Activated CD8-positive, alpha-beta memory T cell treated with anti-CD3 and anti-CD28 coated beads for 1 hour (primary cell): ENCODE measurements at places on chromosomes 3 and 15.

DNA sequence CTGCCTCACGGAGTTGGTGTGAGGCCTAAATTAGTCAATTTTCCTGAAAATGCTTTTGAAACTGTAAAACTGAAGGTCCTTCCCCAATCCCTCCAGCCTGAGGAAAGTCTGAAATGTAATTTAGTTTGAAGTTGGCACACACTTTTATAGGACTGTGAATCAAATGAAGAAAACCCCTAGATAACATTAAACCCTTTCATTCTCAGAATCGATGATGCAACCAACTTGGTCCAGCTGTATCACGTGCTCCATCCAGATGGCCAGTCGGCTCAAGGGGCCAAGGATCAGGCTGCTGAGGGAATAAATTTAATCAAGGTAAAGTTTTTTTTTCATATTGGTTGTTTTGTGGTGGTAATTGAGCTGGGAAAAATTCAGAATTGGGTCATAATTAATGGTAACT is 11.7 kb downstream of the MRPS22 start:
- no peak for DNase-seq

GRCh38 chr3:94561094-94561493 is 498.2 kb downstream of the NSUN3 start:
- no peak for DNase-seq

GRCh38 chr3:6791161-6791560 is 69.8 kb upstream of the GRM7 start:
- DNase-seq, result no peak

DNA sequence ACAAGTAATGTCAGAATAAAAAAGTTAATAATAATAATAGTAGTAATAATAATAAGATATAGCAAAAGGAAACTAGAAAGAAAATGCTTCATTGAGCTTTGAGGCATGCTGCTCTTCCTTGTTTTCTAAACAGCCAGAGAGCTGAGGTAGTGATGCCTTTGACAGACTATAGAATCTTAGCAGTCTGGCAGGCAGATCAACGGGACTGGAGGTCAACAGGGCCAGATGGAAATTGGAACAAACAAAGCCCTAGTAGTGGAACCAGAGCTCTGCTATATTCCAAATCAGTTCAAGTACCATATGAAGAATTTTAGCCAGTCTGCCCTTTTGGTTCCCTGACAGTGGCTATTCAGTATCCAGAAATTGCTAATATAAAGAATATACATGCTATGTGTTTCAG is 278.6 kb downstream of the NLGN1 start:
- DNase-seq, result no peak

- no peak for DNase-seq
These were observed 28.0 kb upstream of the TEX9 start for GRCh38 chr15:56337084-56337725.

DNA sequence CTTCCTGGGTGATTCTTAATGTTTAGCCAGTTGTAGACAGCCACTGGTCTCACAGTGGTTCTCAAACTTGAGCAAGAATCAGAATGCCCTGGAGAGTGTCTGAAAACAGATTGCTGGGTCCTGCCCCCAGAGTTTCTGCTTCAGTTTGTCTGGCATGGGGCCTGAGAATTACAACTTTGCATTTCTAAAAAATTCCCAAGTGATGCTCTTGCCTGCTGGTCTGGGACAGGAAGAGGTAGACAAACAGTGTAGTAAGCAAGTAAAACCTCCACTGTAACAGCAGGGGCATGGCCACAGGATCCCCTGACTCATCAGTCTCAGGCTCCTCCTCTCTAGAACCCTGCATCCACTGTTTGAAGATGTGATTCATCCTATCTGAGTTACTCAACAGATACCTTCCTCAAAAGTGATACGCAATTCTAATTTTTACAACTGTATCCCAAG is 36.5 kb downstream of the DZIP1L start:
- no peak for DNase-seq

DNA sequence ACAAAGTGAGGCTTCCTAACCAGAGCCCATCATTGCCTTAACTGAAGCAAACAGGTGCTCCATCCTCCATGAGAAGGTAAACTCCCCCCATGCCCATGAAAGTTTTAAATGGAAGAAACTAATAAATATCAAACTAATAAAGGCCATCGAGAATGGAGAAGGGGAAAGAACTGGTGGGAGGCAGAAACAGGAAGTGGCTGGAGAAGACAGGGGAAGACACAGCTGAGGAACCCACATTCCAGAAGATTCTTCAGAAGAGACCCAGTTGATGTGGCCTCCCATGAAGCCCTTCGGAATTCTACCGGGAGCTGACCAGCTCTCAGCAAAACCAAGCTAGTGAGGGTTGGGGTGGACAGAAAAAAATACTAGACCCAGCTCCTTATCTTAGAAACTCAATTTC is 41.6 kb downstream of the SH3BP5 start:
- DNase-seq, result no peak

GRCh38 chr15:66846811-66847210 is 144.8 kb downstream of the SMAD6 start:
- DNase-seq, result no peak

DNA sequence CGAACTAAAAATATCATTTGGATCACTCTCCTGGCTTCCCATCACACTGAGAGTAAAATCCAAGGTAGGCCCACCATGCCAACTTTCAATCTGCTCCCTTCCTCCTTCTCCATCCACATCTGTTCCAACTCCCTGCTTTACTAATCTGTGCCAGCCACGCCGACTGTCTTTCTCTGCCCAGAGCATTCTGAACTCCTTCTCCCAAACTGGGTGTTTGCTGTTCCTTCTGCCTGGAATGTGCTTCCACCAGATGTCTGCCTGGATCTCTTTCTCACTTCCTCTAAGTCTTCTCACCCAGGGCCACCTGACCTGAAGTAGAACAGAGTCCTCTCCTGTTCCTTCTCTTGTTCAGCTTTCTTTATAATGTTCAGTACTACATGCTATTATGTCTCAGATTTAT is 5.6 kb upstream of the ARL8B start:
- no peak for DNase-seq

- no peak for DNase-seq
These were observed 351.2 kb downstream of the RAP2B start for GRCh38 chr3:153513236-153513635.

- no peak for DNase-seq
These were observed 29.6 kb downstream of the SFMBT1 start for GRCh38 chr3:53016236-53016635.

DNA sequence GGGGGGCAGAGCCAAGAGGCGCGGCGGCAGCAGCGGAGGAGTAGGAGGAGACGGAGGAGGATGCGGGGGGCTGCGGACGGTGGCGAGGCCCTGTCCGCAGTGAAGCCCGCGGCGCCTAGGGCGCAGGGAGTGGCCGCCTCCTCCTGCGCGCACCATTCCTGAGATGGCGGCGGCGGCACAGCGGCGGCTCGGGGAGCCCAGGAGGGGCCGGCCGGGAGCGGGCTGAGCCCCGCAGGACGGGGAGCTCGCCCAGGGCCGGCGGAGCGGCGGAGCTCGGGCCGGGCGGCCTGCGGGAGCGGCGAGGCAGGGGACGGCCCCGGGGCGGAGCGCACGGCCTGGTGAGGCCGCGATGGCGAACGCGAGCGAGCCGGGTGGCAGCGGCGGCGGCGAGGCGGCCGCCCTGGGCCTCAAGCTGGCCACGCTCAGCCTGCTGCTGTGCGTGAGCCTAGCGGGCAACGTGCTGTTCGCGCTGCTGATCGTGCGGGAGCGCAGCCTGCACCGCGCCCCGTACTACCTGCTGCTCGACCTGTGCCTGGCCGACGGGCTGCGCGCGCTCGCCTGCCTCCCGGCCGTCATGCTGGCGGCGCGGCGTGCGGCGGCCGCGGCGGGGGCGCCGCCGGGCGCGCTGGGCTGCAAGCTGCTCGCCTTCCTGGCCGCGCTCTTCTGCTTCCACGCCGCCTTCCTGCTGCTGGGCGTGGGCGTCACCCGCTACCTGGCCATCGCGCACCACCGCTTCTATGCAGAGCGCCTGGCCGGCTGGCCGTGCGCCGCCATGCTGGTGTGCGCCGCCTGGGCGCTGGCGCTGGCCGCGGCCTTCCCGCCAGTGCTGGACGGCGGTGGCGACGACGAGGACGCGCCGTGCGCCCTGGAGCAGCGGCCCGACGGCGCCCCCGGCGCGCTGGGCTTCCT is at the start of gene GPR27:
Gene GPR27 (plus strand): TSS at position 155 of the 909 bp plus-strand sequence. CDS start 195 bp downstream, at position 350.
- no peak for DNase-seq

DNA sequence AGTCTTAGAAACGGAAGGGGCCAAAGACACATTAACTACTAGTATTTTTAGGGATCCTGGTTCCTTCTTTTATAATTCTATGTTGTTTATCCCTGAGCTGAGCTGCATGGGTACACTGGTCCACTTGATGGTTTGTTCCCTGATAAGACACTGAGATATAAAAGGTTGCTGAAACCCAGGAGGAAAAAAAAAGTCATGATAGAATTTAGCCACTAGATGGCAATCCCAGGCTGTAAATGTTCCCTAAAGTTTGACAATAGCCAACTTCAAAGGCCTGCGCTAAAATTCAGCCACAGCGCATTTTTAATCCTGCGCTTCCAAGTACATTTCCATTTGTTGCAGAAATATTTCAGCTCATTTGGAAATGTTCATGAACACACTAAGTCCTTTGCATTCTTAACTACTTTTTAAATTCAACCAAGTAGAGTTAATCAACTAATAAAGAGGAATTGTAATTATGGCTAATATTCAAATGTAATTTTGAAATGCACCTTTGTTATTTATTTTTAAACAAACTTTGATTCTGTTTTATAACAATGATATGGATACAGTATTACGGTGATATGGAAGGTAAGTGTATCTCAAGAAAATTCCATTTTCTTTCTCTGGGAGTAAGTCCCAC is 249.3 kb upstream of the FEZF2 start:
- DNase-seq, result no peak

DNA sequence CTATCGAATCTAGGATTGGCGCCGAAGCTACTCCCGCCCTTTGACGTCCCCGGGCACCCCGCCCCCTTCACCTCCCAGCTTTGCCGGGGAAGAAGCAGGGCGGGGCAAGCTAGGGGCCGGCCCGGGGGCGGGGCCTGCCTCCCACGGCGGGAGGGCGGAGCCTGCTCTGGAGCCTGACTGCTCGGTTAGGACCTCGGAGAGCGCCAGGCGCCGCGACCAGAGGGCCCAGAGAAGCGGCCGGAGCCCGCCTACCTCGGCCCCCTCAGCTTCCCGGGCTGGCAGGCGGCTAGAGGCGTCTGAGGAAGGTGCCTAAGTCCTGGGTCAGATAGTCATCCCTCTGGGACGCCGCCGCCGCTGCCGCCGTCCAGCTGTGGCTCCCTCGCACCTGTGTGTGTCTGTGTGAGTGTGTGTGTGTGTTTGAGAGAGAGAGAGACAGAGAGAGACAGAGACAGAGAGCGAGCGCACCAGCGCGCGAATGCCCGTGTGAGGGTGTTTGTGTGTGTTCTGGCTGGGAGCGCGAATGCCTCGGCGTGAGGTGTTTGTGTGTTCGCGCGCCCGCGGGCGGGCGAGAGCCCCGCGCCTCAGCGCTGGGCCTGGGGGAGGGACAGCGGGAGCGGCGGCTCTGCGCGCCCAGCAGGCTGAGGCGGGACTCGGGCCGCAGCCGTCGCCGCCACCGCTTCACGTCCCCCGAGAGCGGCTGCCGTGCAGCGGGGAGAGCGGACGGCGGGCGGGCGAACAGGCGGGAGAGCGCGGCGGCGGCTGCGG is at the start of gene STXBP5L:
Gene STXBP5L (plus strand): TSS at position 176 of the 765 bp plus-strand sequence. CDS start 1,374 bp downstream, outside the sequence.
- no peak for DNase-seq

- DNase-seq, result no peak
These were observed 153.5 kb downstream of the SV2B start for GRCh38 chr15:91253605-91254004.

DNA sequence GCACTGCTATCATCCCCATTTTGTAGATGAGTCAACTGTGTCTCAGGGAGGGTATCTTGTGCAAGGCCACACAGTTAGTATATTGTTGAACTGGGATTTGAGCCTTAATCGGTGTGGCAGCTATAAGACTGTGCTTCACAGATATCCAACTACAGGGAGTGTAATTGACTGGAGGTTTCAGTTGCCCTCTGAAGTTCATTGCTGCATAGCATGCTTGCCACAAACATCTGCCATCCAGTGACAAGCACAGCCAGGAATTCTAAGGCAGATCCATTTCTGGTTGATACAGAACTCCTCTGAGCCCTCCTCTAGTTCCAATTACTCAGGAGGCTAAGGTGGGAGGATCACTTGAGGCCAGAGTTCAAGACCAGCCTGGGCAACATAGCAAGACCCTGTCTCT is 16.4 kb downstream of the FSD2 start:
- no peak for DNase-seq

- no peak for DNase-seq
These were observed 38.5 kb downstream of the EPHB1 start for GRCh38 chr3:134833453-134834163.

- DNase-seq, result no peak
These were observed 54.7 kb upstream of the C2CD4B start for GRCh38 chr15:62219799-62220198.

GRCh38 chr3:5271372-5271683 is 83.8 kb downstream of the EDEM1 start:
- DNase-seq, result no peak

DNA sequence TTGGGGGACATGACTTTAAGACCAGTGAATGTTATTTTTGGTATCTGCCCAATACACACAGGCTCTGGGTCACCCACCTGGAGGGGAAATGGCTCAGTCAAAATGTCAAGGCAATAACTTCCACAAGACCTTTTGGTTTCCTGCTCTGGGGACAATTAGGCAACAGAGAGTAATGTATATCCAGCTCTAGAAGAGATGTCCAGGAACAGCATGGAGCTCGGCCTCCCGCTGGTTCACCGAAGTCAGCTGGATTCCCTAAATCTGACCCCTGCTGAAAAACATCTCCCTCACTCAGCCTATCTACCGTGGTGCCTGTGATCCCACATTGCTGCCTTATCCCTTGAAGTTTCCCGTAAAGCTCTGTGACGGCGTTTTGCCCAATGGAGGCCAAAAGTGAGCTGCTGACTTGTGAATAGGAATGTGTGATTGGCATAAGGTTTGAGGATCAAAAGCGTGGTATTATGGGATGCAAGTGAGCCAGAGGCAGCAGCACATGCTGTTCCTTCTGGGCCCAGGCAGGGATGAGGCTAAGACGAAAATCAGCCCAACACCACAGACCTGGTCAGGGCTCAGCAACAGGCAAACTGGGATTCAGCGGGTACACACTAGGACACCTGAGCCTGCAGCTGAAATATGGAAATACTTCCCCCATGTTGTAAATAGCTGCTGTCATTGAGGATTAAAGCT is 47.2 kb upstream of the SLC6A11 start:
- no peak for DNase-seq

DNA sequence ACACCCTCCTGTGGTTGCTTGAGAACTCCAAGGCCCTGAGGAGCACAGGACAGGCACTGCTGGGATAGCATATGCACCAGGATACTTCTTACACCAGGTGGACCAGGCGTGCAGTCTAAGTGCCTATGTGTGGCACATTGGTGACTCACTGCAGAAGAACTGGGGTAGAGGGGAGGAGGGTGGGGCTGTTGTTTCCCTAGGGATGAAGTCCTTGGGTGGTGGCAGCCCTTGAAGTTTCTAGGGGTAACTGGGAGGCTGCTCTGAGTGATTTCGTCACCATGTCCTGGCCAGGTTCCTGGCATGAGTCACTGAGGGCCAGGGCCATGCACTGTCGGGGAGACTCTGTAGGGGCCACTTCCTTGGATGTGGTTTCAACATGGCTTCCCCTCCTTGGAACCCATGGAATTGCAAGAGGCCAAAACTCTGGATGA is 15.9 kb downstream of the MYZAP start:
- DNase-seq, result no peak
